ENCODE measurements at places on chromosomes 6 and 20. TPM values are rescaled to one million over a fixed set of nuclear protein-coding genes. Genes with fewer than 3 reads are reported as not detected.

PLG gene
- not detected for total RNA-seq

OR2B6 gene
- not detected for total RNA-seq

HRH3 gene
- not detected for total RNA-seq

CDSN gene
- total RNA-seq: not detected

OR2H2 gene
- not detected for total RNA-seq

DEFB124 gene
- total RNA-seq: not detected

HLA-DMB gene
- total RNA-seq: 4.3 TPM

BMP7 gene
- not detected for total RNA-seq

GLP1R gene
- not detected for total RNA-seq

MUC21 gene
- not detected for total RNA-seq

DNA sequence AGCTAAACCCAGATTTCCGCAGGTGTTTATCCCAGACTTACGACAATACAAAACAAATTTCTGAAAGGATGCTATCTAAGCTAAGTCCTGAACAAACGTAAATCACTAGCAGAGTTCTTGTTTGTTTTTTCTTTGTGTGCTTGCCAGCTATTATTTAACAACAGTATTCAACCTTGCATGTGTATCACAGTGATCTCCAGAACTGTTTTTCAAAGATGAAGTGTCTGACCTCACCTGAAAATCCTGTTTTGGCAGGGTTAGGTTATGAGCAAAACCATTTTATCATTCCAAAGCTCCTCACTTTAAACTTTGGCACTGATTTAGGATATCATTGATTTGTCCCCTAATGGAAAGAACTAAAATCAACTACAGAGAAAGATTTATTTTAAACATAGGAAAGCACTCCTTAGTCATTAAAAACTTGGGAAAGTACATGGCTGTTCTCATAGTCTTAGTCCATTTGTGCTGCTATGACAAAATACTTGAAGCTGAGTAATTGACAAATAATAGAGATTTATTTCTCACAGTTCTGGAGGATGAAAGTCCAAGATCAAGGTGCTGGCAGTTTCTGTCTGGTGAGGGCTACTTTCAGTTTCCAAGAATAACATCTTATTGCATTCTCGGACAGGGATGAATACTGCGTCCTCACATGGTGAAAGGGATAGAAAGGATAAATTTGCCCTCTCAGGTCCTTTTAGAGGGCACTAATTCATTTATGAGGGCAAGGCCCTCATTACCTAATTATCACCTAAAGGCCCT lies 20.8 kb upstream of the BMP5 start:
- no peak for DNase-seq

GRCh38 chr20:37990571-37991151 lies 42.6 kb downstream of the TTI1 start:
- peak; percentile 61 for DNase-seq

- no peak for DNase-seq
These were observed 11.5 kb upstream of the CCDC170 start for GRCh38 chr6:151482290-151482689.

- no peak for DNase-seq
These were observed 780.1 kb downstream of the TFAP2A start for GRCh38 chr6:9634776-9635175.

DNA sequence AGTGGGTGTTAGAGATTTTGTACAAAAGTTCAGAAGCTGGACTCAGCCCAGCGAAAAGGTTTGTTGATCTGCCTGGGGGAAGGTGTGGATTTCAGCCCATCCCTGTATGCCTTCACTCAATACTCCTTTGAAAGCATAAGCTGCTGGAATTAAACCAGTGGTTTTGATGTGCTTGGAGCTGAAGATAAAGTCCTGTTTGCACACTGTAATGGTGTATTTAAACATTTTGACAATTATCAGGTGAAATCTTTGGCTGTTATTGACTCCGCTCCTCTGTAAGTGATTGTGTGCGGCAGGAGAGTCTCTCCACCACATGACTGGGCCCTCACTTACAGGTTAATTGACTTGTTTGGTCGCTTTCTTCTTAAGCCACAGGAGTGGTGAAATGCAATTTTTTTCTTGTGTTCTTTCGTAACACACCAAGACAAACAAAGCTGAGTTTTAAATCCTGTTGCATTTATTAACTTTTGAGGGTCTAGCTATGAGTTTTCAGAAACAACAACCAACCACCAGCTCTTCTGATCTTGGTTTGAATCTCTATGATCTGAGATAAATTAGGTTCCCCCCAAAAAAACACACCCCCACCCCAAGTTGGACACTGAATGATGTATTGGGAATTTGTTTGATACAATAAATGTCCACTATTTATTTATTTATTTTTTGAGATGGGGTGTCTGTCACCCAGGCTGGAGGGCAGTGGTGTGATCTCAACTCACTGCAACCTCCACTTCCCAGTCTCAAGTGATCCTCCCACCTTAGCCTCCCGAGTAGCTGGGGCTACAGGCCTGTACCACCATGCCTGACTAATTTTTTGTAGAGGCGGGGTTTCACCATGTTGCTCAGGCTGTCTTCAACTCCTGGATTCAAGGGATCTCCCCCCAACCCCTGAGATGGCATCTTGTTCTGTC lies 46.3 kb upstream of the NCOA3 start:
- no peak for DNase-seq

GRCh38 chr6:15087186-15087589 lies 158.7 kb upstream of the JARID2 start:
- DNase-seq: no peak

- no peak for DNase-seq
These were observed 16.6 kb downstream of the DSE start for GRCh38 chr6:116387374-116387773.

DNA sequence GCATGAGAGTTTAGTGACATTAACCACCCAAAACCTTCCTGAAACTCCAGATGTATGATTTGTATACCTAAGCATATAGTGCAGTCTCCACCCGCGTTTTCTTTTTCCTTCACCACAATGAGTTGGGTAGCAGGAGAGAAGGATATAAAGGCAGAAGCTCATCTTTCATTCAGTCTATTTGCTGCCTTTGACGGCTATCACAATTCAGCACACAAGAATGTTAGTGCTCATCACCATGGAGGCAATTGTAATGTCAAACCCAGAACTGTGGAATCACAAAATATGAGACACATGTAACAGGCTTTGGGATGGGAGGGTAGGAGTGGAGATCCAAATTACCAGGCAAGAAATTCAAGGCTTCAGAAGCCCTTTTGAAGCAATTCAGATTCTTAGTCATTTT lies 17.6 kb downstream of the ZHX3 start:
- DNase-seq: no peak

DNA sequence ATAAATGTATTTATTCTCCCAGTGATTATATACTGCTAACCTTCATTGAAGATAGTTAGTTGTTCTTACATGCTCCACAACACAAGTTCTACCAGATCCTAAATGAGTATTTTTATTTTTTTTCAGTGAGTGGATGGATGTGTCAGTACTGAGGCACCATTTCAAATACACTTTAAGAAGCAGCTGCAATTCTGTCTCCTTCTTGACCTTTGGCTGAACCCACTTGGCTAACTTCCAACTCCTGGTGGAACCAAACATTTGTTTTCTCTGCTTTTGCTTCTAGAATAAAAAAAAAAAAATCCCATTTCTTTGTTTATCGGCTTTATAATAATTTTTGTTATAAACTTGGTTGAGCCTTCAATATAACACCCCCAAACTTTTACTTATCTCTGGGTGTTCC lies 458.3 kb upstream of the MAP3K7 start:
- no peak for DNase-seq

GRCh38 chr20:36113566-36114250 lies 40.8 kb upstream of the EPB41L1 start:
- DNase-seq: no peak

DNA sequence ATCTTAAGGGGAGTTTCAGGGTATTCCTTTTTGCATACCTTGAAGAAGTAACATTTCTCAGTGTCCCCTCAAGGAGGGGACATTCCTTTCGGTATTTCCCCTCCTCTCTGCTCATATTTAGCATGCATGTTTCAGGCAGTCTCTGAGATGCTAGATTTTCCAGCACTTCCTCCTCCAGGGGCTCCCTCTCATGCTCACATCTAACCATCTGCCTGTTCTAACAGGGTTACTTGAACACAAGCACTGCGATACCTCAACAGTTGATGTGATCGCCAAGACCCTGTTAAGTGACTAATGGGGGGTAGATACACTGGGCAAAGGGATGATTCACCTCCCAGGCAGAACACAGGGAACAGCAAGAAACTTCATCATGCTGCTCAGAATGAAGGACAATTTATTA lies 12.9 kb upstream of the MCM3 start:
- DNase-seq: no peak

GRCh38 chr6:10591422-10592160 lies 70.4 kb downstream of the GCNT2 start:
- DNase-seq: no peak

GRCh38 chr6:109238396-109238795 lies 143.1 kb downstream of the CEP57L1 start:
- DNase-seq: no peak

- DNase-seq: no peak
These were observed 404.4 kb downstream of the BMP2 start for GRCh38 chr20:7171911-7172310.

DNA sequence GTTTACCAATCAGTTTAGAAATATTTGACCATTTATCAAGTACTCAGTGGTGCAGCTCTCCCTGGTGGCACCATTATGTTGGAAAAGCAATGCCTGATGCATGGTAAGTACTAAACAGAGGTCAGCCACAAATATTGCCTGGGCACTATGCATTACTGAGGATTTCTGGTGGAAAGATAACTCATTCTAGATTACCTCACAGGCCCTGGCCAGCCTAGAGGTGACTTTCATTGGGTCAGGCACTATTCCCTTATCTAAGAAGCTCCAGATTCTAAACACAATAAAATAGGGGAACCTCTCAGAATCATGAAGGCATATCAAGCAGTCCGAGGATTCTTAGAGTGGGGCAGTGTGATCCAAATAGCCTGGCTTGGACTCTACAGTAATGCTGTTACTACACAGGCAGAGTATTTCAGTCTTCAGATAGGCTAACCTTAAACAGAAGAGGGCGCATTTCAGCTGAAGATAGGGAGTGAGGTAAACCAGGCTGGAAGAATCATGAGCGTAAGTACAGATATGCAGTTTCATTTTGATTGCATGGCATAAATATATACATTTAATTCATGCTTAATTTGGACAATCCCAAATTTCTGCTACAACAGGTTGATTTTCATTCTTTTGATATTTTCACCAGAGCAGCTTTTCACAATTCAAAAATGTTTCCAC lies 12.1 kb downstream of the LGSN start:
- no peak for DNase-seq

DNA sequence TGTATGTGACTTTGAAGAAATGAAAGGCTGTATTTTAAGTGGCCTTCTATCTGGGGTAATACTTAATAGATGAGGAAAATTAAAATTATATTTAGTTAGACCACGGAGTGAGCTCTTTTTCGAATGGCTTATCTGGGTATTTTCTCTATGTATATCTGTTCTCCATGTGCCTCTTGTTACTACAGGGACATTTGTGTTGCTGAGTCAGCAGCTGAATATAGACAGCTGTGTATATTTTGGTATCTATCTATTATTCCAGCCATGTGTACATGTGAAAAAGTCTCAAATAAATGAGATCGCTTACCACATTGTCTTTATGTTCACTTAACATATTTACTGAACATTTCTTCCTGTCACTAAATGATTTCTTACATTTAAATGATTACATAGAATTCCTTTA lies 57.2 kb downstream of the TMEM200A start:
- DNase-seq: no peak

DNA sequence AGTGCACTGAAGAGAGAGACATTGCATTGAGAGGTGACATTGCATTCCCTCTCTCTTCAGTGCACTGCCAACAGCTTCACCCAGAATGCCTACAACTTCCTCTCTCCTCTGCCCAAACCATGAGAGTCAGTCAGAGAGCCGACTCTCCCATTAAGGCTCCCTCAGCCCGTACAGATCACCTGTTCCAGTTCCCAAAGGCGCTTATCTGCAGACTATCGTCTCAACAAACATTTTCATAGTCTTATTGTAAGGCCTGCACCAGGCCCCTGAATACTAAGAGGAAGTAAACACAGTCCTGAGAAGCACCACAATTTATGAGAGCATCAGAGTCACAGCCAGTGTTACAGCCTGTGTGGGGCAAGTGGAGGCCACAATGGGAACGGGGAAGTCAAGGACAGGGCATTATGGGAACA lies 53.7 kb downstream of the GFOD1 start:
- DNase-seq: no peak

- no peak for DNase-seq
These were observed 59.2 kb upstream of the SLC32A1 start for GRCh38 chr20:38665094-38665493.

GRCh38 chr6:113750151-113750855 lies 106.8 kb upstream of the MARCKS start:
- no peak for DNase-seq

GRCh38 chr6:11828262-11828870 lies 49.8 kb upstream of the ADTRP start:
- no peak for DNase-seq

GRCh38 chr6:114342826-114343781 lies at the start of gene HS3ST5:
TSS of gene HS3ST5 (minus strand) at chr6:114343023. CDS start at chr6:114062845, 280,178 bp downstream.
- no peak for DNase-seq

GRCh38 chr6:15744818-15745402 lies 82.1 kb upstream of the DTNBP1 start:
- no peak for DNase-seq

DNA sequence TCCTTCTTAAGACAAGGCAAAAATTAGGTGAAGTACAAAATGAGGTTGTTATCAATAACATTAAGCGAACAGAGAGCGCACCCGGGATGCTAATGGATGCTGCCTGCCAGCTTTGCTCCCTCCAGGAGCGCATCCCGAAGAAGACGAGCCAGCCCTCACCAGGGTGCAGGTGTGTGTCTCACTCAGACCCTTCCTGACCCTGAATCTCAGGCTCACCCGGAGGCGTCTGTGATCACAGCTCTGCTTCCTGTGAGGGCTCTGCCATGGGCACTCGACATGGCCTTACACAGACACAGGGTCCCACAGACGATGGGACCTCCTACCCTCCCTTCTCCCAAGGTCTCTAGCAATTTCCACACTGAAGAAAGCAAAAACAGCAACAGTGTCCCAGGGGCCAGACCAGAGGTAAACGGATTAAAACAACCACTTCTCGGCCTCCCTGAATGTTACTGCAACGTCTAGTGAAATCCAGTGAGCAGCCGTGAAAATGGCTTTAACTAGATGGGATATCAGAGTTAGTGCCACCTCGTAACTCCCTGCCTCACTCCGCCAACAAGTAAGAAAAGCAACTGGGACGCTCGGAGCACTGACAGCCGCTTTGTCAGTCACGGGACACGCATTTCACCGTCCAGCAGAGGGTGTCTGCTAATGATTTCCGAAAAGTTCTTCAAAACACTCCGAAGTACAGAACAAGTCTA lies 11.7 kb downstream of the ZBTB46 start:
- no peak for DNase-seq

- DNase-seq: no peak
These were observed 72.1 kb downstream of the NKAIN2 start for GRCh38 chr6:123875784-123876183.
